ENCODE measurements at places on chromosomes 2 and 18.

- no peak for DNase-seq
These were observed 43.7 kb downstream of the FIGN start for GRCh38 chr2:163692081-163692480.

DNA sequence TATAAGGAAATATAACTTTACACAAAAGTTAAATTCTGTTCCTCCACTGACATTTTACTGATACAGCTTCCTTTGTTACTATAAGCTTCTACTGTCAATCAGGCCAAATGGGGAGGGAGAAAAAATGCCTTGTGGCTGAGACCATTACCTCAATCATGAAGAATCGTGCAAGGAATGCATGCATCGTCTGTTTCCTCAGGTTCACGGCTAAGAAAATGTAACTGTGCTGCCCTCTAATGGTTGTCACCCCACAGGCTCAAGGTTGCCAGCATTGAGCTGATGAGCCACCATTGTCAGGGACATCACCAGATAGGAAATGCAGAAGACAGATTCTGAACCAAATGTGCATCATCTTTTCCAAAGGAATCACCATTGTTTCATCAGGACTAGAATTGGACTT is 426.9 kb downstream of the CDH2 start:
- no peak for DNase-seq

GRCh38 chr2:9243357-9243756 is 36.7 kb downstream of the ASAP2 start:
- no peak for DNase-seq

DNA sequence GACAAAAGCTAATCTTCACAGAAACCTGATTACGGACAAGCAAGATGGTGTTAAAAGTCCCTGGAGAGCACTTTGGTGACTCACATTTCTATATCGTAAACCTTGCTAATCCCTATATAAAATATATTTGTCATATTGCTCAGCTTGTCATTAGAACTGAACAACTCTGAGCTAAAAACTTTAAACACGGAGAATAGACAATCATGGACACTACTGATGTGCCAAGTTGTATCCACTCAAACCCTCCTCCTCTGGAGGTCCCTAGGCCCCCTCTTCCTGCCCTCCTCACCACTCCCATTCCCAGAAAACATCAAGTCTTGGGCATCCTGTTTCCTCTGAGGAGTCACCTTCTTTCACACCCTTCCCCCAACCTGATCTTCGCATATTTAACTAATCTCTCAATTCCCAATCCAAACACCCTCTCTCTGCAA is 138.7 kb upstream of the PID1 start:
- DNase-seq = no peak

- DNase-seq = no peak
These were observed 298.3 kb downstream of the ICOS start for GRCh38 chr2:204234879-204235278.

- DNase-seq = no peak
These were observed 2.3 kb downstream of the HSPD1 start for GRCh38 chr2:197497326-197497725.

GRCh38 chr2:23776021-23776420 is 150.9 kb downstream of the ATAD2B start:
- DNase-seq = no peak

DNA sequence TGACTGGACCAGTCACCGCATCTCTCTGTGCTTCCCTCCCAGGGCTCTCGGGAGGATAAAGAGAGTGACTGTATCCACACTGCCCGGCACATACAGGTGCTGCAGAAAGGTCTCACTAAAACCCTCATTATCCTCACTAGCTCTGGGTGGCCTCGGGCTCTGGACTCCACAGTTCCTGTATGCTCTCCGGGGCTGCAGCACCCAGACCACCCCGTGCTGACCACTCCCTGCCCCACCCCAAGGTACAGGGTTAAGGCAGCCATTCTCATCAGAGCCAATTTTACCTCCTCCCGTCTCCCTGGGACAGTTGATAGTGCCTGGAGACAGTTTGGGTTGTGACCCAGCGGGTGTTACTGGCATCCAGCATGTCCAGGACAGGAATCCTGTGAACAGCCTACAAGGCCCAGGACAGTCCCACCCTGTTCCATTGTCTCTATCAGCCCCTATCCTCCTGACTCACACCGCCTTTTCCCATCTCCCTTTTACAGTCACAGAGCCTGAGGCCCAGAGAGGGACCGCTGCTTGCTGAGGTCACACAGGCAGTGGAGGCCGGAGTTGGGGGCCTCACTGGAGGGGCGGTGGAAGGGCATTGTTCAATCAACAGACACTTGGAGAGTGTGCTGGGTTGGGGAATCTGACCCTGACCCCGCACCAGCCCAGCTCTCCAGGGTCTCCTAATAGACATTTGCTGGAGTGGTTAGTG is 1.7 kb downstream of the ZAP70 start:
- DNase-seq = no peak

GRCh38 chr2:148493822-148494563 is 150.6 kb upstream of the EPC2 start:
- no peak for DNase-seq

GRCh38 chr2:216029416-216030129 is 16.2 kb upstream of the MREG start:
- no peak for DNase-seq

All from stimulated activated CD4-positive, alpha-beta T cell treated with anti-CD3 and anti-CD28 coated beads, Interleukin-12 subunit alpha, Interleukin-12 subunit beta, amount 100 ng/mL, for 24 hours (primary cell).